Ureter (tissue), 1 donor: ENCODE measurements at places on chromosomes 6 and 20.

- DNase-seq: no peak
Measured at GRCh38 chr20:35319192-35319870, 27.1 kb upstream of the FAM83C start.

- no peak for DNase-seq
Measured at GRCh38 chr6:14851281-14851680, 394.6 kb upstream of the JARID2 start.

DNA sequence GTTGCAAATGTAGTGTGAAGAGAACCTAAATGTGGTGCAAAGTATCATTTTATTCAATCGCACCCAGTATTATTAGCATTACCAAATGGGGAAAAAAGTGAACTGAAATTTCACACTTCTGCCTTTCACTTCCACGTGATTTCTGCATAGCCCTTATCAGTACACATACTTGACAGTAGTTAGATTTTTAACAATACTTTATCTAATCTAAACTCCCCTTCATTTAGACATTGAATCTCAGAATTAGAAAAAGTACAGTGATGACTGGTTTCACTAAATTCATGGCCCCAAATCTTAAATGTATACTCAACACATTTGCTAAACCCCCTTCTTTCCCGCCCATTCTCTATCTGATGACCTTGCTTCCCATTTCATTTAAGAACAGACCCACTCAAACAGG is 14.3 kb downstream of the STX7 start:
- no peak for DNase-seq

DNA sequence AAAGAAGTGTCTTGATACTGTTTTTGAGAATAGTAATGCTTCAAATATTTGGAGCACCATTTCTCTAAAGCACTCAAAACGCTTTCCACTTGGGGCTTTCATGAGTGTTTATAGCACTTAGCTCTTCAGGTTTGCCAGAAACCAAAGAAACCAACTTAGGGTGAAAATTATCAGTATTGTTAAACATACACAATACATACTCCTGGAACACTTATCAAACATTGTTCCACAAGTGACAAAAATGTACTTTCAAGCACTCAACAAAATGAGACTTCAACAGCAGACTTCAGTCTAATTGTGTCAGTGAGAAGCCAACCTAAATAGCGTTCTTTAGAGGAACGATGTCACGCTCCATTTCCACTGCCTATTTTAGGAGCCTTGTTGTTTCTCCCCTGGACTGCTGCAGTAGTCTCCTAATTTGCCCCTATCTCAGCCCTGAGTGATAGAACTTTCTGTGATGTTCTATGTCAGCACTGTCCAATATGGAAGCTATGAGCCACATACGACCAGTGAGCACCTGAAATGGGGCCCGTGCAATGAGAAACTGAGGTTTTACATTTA is 461.3 kb downstream of the KIF16B start:
- no peak for DNase-seq

DNA sequence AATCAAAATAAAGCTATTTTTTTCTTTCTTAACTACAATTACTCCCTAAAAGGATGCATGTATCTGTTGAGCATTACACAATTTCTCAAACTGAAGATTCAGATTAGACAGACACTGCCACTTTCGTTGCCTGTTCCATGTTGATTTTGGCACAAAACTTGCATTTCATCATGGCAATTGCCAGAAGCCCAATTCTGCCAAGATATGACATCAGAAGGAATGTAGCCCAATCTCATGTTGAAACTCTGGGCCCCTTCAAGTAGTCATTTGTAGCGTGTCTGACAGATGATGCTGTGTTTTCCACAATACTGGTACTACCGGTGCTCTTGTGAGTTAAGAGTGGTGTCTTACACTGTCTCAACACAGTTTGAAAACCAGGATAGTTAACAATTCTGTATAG is 705.4 kb downstream of the PTPRT start:
- peak; percentile 46 for DNase-seq
